Eye (tissue), 1 donor: ENCODE measurements at places on chromosomes 13 and 19.

DNA sequence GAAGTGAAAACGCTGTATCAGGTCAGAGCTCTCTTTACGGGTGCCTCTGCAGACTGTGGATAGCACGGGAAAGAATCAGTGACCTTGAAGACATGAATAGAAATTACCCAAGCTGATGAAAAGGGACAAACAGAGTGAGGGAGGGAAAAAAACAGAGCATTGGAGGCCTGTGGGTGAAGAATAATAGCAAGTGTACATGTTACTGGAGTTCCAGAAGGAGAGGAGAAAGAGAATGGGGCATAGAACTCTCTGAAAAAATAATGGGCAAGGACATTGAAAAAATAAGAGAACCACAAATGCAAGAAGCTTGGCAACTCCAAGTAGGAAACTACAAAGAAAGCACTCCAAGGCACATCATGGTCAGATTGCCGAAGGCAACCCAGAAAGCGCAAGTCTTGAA is 86.3 kb downstream of the SPACA7 start:
- no peak for DNase-seq

GRCh38 chr19:4678881-4679790 is 9.0 kb upstream of the MYDGF start:
- DNase-seq, result no peak

DNA sequence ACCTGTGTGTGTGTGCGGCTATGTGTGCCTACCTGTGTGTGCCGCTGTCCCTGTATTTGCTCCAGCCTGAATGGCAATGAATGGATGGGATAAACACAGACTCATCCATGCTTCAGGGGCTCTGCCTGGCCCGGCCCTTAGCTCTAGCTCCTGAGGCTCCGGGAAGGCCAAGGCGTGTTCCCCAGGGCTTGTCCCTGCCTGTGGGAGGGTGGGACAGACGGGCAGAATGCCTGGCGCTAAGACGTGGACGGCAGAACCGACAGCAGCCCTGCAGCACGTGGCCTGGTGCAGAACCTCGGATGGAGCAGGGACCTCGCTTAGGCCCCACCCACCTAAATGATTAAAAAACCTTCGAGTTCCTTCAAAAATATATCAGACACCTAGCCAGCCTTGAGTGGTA is 57.8 kb upstream of the C13orf46 start:
- no peak for DNase-seq

DNA sequence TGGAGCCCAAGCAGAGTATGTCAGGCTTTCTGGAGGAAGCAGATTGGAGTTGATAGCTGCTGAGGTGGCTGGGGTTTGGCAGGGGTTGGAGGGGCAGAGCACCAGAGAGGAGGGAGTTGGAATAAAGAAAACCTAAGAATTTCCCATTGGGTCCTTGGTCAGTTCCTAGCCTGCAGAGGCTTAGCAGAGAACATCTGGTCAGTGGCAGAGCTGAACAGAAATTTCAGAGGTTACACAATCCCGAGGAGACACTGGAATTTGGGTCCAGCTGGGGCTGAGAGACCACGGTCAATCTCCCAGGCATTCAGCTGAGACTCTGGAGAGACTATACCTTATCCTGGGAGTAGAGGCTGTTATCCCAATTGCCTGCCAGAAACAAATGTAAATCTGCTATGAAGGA is 84.4 kb downstream of the DPY19L3 start:
- no peak for DNase-seq

GRCh38 chr19:4764393-4764660 is 27.2 kb upstream of the FEM1A start:
- DNase-seq, result no peak

DNA sequence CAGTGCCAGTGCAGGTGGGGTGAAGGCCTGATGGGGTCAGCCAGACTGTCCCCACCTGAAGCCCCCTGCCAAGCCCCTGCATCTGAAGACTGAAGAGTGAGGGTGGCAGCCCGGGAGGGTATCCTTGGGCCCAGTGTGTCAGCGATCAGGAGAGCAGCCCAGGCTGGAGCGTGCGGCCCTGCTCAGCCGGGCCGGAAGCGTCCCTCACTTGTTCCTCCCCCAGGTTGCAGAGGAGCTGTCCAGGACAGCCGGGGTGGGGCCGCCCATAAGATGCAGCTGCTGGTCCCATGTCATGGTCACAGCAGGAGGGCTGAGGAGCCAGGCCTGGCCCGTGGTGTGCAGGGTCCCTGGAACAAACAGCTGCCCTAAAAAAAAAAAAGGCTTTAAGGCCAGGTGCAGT is 55.4 kb downstream of the KDM4B start:
- no peak for DNase-seq

DNA sequence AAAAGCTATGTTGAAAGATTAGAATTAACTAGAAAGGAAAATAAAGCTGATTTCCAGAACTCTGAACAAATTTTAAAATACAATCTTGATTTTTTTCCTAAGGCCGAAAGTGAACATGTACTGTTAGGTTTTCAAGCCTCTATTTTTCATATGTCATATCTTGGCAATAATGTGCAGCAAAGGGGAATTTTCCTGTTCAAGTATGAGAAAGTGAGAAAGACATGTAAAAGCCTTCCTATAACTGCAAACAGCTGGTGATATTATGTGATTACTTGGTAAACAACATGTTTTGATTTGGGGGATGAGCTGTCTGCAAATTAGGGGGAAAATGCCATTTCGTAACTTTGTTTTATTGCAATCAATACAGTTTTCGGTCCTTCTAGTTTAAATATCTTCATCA is 4.0 kb upstream of the KLF12 start:
- DNase-seq, result no peak

GRCh38 chr13:22262001-22262885 is 591.4 kb downstream of the FGF9 start:
- peak; percentile 82 for DNase-seq

DNA sequence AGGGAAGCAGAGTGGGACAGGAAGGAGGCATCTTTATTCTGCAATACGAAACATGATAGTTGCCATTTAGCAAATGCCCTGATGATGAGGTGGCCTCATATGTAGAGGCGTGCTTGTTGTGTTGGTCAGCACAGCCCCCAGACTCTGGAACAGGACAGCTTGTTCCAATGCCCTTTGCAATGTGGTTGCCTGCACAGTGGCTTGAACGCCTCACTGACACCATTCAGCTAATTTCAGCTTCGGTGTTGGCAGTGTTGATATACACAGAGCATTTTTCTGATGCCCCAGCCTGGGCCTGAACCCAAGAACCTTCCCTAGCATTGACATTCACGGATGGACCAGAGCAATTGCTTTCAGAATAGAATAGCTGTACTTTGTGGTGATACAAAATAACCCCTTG is 133.3 kb downstream of the HS6ST3 start:
- no peak for DNase-seq

- DNase-seq, result peak; percentile 98
These were observed 539 bp upstream of the ZNF667 start for GRCh38 chr19:56477429-56478338.

DNA sequence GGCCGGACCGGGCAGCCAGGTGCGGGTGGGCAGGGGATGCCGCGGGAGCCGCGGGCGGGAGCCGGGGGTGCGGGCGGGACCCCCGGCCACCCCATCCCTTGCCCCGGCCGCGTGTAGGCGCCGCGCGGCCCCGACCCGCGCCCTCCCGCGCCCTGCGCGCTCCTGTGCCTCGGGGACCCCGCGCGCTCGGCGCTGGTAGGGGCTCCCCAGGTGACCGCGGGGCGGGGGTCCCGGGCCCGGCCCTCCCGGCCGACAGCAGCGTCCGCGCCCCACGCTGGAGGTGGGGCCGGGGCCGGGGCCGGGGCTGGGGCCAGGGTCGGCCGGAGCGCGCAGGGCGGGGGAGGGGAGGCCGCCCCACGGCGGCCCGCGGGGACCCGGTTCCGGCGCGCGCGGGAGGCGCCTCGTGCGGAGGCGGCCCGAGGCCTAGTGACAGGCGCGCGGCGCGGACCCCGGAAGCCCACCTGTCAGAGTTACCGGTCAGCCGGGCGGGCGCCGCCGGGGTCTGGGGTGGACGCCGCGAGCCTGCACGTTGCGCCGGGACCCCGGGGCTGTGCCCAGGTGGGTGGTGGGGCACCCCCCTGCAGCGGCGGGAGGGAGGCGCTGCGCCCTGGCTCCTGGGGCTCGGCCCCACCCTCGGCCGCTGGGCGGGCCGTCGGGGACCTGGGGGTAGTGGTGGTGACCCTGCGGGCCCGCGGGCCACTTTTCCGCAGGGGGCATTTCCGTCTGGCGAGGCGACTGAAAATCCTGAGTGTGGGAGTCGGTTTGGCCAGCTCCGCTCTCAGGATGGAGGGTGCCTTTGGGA is 518 bp downstream of the TFDP1 start:
- peak; percentile 20 for DNase-seq

GRCh38 chr19:15934332-15935078 is at the start of gene CYP4F11:
Gene CYP4F11 (minus strand): TSS chr19:15934529. CDS start chr19:15934408, 121 bp downstream.
- no peak for DNase-seq
